ENCODE measurements at places on chromosomes 2 and 18. TPM values are rescaled to one million over a fixed set of nuclear protein-coding genes. Genes with fewer than 3 reads are reported as not detected.

Gene FKBP7
- 10.5 TPM for total RNA-seq

Gene SNTG2
- 7.4 TPM for total RNA-seq

GRCh38 chr2:168626096-168626495 lies 170.0 kb downstream of the CERS6 start:
- no peak for DNase-seq

DNA sequence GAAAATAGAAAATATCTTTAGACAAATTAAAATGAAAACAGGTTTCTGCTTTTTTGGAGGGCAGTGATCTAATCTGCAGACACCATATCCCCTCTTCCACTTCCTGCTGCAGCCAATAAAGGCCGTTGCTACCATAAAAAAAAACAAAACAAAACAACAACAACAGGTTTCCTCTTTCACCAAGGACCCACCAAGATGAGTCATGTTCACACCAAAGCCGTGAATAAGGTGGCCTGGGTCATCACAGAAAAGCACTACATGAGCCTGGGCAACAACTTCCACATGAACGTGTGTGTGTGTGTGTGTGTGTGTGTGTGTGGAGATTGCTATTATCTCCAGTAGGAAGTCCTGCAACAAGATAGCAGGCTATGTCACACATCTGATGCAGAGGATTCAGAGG lies 24.8 kb upstream of the TFCP2L1 start:
- no peak for DNase-seq

Gene KCNE4
- 26.2 TPM for total RNA-seq

GRCh38 chr2:200618590-200619021 lies 32.8 kb downstream of the AOX1 start:
- DNase-seq, result no peak

- DNase-seq, result no peak
These were observed 426.1 kb upstream of the FANCL start for GRCh38 chr2:58667137-58667774.
